ENCODE measurements at places on chromosomes 5 and 9.

- no peak for DNase-seq
Measured at GRCh38 chr5:14268738-14269137, 125.6 kb downstream of the TRIO start.

GRCh38 chr9:133689151-133689763 is 48.9 kb downstream of the SARDH start:
- no peak for DNase-seq

GRCh38 chr5:57335092-57335660 is 147.4 kb downstream of the ACTBL2 start:
- no peak for DNase-seq

- DNase-seq: no peak
Measured at GRCh38 chr5:107651325-107651724, 19.4 kb downstream of the EFNA5 start.

- no peak for DNase-seq
Measured at GRCh38 chr5:82766206-82766605, 311.0 kb downstream of the TMEM167A start.

- DNase-seq: no peak
Measured at GRCh38 chr9:123096987-123097386, 63.5 kb downstream of the GPR21 start.

- peak; percentile 22 for DNase-seq
Measured at GRCh38 chr9:17744786-17745185, 165.9 kb downstream of the SH3GL2 start.

DNA sequence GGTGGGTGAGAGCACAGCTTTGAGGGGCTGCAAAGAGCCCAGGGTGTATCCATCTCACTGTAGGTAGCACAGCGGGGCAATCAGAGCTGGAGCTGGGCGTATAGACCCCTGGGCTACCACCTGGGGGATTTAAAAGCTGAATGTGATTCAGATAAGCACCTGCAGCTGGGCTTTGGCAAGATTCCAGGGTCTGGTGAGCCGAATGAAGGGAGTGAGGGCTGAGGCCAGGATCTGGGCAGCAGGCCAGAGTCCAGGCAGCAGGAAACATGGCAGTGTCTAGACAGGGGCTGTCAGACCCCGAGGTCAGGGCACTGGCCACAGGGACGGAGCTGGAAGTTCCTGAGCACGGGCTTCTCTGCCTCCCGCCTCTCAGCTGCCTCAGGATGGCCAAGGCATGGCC is 8.7 kb downstream of the ASS1 start:
- no peak for DNase-seq

GRCh38 chr9:33042473-33042872 is 17.4 kb downstream of the DNAJA1 start:
- no peak for DNase-seq

GRCh38 chr5:107868650-107869409 is 198.1 kb upstream of the EFNA5 start:
- DNase-seq: no peak

- no peak for DNase-seq
Measured at GRCh38 chr5:126108470-126108869, 314.7 kb upstream of the GRAMD2B start.

DNA sequence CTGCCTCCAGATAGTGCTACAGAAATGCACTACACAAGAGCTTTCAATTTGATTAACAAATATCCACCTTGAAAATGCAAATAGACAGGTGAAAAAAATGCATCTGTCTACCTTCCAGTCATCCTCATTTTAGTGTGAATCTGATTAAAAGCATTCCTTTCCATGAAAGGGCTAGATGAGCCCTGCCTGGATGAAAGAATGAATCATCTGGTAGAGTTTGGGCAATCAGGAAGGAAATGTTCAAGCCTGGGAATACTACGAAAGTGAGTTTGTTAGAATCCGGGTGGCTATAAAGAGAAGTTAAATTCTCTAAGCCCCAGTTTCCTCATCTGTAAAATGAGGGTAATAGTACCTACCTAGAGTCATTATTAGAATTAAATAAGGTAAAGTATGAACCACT is 142.6 kb downstream of the FAM114A2 start:
- no peak for DNase-seq

GRCh38 chr5:174344335-174344734 is 298.8 kb downstream of the NSG2 start:
- DNase-seq: no peak

DNA sequence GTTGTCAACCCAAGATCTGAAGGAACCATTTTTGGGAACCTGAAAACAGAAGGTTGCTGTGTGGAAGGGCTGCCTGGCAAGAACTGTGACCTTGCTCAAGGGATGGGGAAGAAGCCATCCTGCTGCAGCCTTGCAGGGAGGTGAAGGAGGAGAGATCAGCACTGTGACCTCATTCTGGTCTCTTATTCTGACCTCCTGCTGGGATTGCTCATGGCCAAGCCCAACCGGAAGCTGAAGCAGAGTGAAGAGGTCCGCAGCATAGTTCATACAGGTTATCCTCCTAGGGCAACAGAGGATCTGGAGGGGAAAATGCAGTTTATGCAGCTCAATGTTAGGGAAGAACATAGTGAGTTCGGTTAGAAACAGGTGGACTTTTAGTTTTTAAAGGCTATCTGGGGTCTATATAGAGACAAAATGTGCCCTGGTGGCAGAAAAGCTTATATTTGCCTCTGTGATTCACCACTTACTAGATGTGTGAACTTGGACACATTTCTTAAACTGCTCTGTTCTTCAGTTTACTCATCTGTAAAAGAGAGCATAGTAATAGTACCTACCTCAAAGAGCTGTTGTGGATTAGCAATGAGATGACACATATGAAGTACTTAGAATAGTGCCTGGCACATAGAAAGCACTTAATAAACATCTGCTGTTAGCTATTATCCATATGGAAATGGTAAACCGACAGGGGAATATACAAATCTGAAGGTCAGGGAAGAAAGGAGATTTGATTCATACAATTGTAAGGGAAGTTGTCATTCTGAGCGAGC is 57.9 kb upstream of the BNC2 start:
- DNase-seq: no peak

DNA sequence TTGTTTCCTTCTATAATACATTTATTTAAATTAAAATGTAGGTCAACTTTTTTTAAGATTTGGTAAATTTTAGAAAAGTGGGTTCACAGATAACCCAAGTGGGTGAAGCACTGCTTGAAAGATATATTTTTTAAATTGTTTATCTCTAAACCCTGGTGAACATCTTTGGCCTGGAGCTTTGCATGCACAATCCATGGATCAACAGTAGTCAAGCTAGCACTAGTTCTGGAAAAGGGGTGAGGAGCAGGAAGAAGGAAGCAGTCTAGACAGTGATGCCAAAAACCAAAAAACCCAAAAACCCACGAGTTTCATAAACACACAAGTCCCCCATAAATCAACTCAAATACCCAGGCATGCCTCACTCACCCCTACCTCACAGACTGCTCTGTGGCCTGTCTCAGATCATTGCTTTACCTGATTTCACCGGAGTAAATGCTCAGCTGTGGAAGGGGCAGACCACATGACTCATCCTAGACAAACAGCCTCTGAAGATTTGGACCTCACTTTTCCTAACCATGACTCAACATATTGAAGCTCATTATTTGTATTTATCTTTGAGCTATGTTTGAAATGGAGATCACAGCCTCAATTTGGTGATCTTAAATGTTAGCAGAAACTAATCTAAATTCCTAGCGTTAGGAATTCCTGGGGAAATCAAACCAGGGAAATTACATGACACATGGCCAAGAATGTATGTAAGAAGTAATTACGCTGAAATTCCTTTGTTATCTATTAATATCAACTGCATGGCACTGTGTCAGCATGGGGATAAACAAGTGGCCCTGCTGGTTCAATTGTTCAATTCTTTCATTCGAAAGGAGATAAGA is 149.6 kb downstream of the ZNF608 start:
- no peak for DNase-seq

DNA sequence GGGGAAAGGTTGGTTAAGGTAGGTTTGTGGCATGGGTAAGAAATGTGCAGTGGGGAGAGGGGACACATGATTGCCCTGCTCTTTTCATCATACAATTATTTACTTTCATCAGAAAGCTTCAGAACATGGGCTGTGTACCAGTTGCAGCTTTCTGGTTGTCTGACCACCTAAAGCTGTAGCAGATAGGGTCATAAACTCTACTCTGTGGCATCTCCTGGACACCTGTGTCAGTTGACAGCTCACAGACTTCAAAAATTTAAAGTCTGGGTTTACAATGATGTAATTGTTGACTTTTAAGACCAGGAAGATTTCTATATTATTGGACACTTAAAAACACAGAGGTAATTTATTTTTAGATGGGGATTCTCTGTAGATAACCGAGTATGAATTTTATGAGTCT is 222.7 kb upstream of the PRR16 start:
- no peak for DNase-seq

- DNase-seq: no peak
Measured at GRCh38 chr9:116632990-116633838, 53.9 kb upstream of the TRIM32 start.

DNA sequence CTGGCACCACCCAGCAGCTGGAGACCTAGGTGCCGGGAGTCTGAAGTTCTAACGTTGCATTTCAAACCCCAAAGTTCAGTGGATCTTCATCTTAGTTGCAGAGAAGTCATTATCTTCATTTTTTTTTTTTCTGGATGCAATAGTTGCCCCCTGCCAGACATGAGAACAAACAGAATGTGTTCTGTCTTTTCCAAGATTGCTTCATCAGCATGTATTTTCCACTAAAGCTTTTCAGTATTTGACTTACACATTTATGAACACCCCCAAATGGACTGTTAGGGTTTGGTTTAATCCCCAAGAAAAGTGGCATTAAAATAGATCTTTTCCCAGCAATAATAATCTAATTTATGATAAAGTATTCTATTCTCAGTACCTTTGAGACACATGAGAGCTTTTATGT is 135.2 kb upstream of the OSMR start:
- DNase-seq: no peak

DNA sequence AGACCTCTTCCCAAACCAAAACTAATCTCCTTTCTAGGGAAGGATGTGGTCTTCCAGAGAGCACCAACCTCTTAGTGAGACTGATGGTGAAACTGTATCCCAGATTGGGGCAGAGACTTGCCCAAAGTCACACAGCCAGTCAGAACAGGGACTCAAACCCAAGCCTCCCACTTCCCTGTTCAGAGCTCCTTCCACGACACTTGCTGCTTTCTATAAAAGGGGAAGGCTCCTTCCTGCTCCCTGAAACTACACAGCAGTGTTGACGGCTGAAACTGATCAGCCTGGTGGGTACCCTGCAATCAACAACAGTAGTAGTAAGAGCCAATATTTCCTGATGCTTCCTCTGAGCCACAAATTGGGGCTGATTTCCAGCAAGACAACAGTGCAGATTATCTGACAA is 1.5 kb downstream of the TOR2A start:
- DNase-seq: no peak

DNA sequence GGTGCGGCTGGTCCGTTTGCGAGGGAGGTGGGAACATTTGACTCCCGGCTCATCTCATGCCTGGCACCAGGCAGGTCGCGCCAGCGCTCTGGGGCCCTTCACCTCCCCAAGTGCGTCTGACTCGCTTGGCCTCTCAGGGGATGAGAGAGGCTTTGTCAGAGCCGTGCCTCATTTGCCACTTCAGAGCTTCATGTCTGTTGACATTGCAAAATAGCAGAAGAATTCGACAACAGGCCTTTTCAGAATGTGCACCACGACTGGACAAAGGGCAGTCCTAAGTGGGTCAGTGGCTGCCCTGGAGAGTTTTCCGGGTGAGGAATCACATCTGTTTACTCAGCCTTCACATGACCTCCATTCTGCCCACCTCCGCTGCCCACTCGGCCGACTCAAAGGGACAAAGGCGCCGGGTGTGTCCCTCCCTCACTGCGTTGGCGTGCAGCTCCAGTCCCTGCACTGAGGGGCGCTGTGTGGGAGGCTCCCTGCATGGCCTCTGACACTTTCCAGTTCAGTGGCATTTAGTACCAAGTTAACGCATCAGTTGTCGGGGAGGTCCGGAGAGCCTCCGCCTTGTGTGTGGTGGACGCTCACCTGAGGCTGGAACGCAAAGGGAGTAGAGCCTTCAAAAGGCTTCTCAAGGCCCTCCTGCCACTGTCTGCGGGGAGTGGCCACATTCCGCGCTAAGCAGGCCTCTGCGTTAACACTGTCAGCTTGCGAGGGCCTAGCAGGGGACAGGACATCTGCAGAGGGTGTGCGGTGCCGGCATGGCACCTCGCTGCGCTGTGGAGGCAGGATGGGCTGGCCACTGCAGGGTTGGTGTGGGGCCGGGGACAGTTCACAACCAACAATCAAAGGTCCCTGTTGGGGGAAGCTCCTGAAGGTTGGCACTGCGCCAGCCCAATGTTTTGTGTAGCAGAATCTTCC is 171.5 kb downstream of the NXNL2 start:
- DNase-seq: no peak

GRCh38 chr5:179679014-179679674 is 1.7 kb downstream of the CBY3 start:
- DNase-seq: peak; percentile 74

- no peak for DNase-seq
Measured at GRCh38 chr5:139911425-139912120, 116.0 kb downstream of the PSD2 start.

DNA sequence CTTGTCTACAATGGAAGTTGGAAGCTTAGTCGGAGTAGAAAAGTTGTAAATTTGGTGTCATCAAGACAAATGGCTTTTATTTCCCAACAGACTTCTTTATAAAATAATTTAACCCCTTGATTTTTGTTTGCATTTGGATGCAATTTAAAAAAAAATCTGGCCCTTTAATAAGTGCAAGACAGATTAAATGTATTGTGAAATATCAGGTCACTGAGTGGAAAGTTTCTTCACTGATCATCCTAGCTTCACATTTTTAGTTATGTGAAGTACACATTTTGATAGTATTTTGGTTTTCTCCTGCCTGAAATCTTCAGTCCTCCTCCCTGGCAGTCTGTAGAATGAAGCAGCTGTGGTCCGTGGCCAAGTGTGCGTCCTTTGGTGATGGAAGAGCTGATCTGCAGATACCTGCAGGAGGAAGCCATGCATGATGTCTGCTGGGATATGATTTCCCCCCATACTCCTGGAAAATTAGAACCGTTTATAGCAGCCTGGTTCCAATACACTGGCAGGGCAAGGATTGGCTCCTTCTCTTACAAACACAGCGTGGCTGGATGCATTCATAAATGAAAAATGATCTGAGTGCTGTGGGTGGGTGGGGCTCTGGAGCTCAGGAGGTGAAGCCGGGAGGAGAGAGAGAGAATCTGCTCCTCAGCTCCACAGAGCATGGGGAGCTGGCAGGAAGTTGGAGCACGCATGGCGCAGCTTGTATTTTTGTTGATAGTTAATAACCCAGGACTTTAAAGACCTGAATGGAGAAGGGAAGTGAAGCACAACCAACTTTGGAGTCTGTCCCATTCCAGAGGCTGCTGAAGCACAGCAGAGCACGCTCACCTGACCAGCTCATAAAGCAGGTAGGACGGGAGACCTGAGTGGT is 238.4 kb downstream of the GOLPH3 start:
- DNase-seq: no peak

DNA sequence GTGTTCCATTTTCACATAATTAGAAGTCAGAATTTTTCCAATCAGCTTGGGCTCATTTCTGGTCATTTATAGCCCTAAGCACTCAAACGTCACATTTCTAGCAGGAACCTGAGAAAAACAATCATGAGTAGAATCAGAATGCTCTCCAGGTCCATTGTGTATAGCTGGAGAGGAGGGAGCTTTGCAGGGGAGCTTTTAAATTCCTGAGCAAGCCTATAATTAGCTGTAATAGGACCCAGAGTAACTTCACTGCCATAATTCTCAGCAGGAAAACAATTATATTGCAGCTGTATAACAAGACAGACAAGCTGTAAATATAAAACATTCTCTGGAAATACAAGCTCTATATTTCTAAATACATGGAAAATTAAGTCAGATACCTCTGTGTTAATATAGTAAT is 637.6 kb upstream of the SGCD start:
- DNase-seq: no peak

Data from Jurkat, Clone E6-1 (cell line).